Prostate gland (tissue), 2 donors: ENCODE measurements at places on chromosomes 16 and 17. TPM values are rescaled to one million over a fixed set of nuclear protein-coding genes. Genes with fewer than 3 reads are reported as not detected.

The TEKT5 gene
- total RNA-seq: 3.9 TPM

The EPN3 gene
- total RNA-seq: 108 TPM

The MFAP4 gene
- 146 TPM for total RNA-seq

DNA sequence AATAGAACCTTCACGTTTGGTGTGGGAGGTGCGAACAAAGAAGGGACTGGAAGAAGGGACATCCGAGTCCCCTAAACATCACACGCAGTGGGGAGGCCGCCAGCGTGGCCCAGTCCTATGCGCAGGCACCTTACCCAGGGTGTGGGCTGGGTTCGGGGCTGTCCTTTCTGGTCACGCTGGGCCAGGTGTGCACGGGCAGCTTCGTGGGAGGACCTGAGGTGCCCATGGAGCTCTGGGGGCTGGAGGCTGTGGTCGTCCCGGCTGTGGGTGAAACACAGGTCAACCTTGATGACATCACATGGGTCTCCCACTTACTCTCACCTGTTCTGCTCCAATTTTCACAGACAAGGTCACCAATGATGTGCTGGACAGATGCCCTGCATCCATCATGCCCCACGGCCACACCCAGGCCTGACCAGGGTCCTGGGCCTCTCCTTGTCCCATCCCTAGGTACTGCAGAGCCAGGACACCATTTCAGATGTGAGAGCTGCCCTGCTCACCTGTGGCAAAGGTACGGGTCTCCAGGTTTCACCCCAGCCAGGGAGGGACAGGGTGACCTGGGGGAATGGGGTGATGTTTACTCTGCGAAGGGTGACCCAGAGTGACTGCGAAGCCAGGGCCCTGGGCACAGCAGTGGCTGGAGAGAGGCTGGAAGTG lies 3.1 kb downstream of the CD300C start:
- no peak for DNase-seq
- H3K27me3 ChIP-seq: no peaks in the 10 kb centered on the region
- no peak overlapping the region for H3K4me3 ChIP-seq
- no peaks in the 10 kb centered on the region for H3K4me1 ChIP-seq
- no peak overlapping the region for H3K27ac ChIP-seq
- no peaks in the 10 kb centered on the region for H3K36me3 ChIP-seq

DNA sequence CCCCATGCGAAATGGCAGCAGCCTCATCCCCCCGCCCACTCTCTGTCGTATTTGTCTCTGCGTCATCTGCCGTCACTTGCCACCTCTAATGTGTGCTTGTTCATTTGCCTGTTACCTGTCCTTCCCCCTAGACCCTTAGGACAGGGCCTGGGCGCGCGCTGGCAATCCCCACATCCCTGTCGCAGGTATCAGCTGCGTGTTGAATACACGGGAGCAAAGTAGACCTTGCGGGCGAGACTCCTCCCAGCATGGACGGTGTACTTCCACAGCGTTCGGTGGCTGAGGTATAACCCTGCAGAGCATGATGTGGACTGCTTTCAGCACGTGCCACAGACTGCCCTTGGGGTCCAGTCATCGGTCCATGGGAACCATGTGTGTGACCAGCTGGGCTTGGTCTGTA lies 170.1 kb upstream of the CHMP6 start:
- H3K4me3 ChIP-seq: no peak overlapping the region
- no peaks in the 10 kb centered on the region for H3K36me3 ChIP-seq
- H3K27me3 ChIP-seq: no peaks in the 10 kb centered on the region
- H3K27ac ChIP-seq: no peak overlapping the region
- H3K4me1 ChIP-seq: peaks cover 3% of the 10 kb centered on the region

GRCh38 chr17:41801374-41802271 lies 10.1 kb downstream of the P3H4 start:
- H3K4me1 ChIP-seq: peaks cover 4% of the 10 kb centered on the region
- H3K36me3 ChIP-seq: no peaks in the 10 kb centered on the region
- DNase-seq: peak; percentile 83
- no peaks in the 10 kb centered on the region for H3K27me3 ChIP-seq
- H3K4me3 ChIP-seq: no peak overlapping the region
- H3K27ac ChIP-seq: peak overlapping the region; percentile 55

GRCh38 chr16:8982816-8983215 lies 19.1 kb upstream of the USP7 start:
- H3K36me3 ChIP-seq: no peaks in the 10 kb centered on the region
- DNase-seq: no peak
- H3K27me3 ChIP-seq: no peaks in the 10 kb centered on the region
- H3K4me3 ChIP-seq: no peak overlapping the region
- no peaks in the 10 kb centered on the region for H3K4me1 ChIP-seq
- no peak overlapping the region for H3K27ac ChIP-seq
